ENCODE measurements at places on chromosomes 6 and 20.

DNA sequence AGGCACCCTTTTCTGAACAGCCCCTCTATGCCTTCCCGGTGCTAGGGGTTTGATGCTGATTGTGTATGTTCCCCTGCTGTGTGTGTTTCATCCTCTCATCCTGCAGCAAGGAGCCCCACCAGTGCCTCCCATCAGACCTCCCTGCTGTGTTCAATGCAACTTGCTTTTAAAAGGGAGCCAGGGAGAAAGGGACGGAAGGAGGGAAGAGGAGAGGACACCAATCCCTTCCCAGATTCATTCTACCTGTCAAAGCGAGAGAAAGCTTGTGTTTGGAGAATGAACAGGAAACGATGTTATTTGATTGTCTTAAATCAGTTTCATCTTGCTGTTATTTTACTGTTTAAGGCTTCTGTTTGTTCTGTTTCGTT is 259.2 kb downstream of the ADGB start:
- no peak for DNase-seq

DNA sequence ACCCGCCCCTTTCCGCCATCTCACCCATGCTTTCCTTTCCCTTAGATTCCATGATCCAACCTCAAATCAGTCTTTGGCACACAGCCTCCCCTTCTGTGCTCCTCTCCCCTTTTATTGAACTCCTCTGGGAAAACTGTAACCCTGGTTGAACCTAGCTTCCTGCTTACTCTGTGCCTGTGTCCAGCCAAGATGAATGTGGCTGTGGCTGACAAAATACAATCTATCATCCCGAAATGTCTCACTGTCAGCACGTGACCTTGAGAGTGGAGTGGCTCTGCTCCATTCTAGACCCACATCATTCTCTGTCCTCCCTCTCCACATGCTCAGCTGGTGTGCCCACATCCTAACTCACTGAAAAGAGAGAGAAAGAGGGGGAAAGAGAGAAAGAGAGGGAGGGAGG is 11.0 kb downstream of the NCR2 start:
- no peak for DNase-seq

- no peak for DNase-seq
Measured at GRCh38 chr6:155778336-155778735, 322.7 kb upstream of the NOX3 start.

DNA sequence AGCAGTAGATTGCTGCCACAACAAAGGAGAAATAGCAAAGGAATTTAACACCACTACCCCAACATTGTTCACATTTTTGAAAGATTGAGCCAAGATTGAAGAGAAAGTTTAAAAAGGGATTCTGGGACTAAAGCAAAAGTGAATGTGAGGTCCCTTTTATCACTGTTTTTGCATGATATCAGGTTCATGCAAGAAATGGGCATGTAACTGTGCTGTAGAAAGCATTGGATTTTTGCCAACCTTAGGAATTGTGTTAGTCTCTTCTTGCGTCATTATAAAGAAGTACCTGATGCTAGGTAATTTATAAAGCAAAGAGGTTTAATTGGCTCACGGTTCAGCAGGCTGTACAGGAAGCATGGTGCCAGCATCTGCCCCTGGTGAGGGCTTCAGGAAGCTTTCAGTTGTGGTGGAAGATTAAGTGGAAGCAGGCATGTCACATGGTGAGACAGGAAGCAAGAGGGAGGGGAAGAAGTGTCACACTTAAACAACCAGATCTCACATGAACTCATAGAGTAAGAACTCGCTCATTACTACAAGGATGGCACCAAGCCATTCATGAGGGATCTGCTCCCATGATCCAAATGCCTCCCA is 4.6 kb upstream of the GJB7 start:
- DNase-seq = no peak

- no peak for DNase-seq
Measured at GRCh38 chr20:56932575-56933330, 303.6 kb downstream of the TFAP2C start.

- DNase-seq = no peak
Measured at GRCh38 chr20:11172881-11173280, 499.1 kb upstream of the JAG1 start.

DNA sequence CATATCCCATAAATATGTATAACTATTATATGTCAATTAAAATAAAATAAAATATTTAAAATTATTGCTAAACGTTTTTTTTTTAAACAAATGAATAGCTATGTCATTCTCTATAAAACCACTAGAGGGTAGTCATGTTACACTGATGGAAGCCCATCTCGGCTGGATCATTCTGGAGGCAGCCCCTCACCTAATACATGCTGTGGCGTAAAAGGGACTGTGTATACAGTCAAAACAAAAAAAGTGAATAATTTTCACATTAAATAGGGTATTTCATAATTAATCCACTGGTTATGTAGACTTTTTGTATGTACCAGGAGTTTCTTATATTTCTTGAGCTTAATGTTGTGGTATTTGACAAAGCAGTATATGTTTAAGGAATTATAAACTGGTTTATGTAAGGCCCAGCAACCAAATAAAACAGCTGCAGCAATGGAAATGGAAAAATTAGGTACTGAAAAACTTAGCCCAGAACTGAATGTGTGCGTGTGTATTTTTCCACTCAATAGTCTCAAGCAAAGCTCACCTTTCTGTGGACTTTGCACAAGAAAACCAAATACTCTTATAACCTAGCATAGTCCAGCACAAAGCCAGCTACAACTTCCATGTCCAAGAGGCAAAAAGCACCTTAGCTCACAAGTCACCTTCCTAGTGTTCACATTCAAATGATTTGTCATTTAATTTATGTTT is 81.7 kb downstream of the COL9A1 start:
- no peak for DNase-seq

DNA sequence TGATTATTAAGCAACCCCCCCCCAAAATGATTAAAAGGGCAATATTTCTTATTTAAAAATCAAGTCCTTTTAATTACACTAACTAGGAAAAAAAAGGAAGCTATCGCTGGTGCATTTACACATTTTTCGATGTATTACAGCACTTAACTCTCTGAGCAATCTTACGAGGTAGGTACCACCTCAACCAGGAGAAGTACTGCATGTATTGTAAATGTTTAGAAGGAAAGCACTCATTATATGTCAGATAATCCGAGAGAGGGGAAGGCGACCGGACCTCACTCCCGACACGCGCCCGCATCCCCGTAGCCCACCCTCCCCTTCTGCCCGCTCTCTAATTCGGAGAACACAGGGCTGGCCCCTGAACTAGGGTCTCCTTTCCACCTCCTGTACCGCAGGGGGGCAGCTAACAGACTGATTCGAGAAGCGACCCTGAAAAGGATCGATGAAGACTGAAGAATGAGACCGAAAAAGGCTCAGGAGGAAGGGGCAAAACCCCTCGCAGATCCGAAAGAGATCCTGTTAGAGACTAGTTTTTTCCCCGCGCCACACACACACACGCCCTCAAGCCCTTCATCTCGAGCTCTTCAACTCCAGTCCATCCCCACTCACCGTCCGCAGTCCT is 337 bp downstream of the ESF1 start:
- no peak for DNase-seq

DNA sequence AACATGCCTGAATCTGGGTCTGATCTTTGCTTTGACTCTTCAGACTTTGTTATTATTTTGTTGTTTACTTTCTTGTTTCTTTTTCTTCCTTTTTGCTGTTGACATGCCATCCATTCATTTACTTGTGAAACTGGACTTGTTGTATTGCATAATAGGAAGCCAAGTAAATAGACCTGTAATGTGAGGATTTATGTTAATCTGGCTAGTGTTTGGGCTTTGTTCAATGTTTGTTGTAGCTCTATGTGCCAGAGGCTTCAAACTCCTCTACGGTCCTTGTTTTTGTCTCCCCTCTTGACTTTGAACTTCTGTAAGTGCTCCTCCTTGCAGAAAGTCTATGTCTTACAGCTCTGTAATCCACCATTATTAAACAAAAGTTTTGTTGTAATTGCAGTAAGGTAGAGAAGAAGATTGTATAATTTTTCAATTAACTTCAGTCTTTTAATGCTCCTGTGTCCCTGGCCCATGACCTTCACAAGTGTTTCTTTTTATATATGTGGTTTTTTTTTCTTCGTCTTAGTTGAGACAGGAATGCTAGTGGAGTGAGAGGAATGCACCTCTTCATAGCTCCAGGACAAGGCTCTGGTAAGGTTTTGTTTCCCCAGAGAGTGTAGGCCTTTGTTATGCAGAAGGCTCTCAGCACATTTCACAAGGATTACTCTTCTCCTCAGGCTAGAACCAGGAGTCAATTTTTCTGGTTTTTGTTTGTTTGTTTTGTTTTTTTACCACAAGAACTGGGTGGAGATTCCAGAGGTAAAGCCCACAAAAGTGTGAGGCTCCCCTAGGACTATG is 1061.8 kb upstream of the CITED2 start:
- no peak for DNase-seq

DNA sequence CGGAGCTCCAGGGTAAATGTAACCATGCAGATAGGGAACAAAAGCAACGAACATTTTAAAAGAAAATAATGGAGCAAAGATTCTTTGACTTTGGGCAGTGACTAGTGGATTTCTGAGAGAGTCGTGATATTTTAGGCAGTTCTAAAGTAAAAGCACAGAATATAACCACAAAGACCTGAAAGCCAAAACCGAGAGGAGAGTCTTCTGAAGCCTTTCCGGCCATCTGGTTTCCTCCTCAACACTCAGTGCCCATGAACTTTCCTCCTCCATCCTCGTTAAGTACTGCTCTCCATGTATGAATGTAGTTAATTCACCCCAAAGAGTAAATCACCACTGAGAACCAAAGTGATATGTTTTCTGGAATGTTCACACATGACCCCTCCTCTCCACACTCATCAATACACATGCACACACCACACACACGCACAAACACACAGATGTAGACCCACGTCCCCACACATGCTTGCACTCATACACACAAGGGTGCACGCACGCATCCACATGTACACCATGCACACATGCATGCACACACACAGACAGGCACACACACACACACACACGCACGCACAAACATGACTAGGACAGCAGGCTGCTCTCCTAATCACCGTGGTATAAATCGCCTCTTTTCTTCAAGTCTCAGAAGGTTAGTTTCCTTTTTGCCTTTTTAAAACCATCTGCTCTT is 109.5 kb downstream of the MYLK4 start:
- no peak for DNase-seq

DNA sequence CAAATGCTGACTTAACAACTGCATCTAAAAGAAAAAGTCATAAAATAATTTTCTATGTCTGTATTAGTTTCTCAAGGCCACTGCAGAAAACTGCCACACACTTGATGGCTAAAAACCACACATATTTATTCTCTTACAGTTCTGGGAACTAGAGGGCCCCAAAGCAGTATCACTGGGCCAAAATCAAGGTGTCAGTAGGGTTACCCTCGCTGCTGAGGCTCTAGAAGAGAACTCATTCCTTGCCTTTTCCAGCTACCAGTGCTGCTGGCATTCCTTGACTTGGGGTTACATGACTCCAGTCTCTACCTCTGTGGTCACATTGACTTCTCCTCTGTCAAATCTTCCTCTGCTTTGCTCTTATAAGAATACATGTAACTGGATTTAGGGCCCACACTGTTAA is 124.6 kb upstream of the THEMIS start:
- no peak for DNase-seq
